ENCODE measurements at places on chromosomes 5 and 9. TPM values are rescaled to one million over a fixed set of nuclear protein-coding genes. Genes with fewer than 3 reads are reported as not detected.

DNA sequence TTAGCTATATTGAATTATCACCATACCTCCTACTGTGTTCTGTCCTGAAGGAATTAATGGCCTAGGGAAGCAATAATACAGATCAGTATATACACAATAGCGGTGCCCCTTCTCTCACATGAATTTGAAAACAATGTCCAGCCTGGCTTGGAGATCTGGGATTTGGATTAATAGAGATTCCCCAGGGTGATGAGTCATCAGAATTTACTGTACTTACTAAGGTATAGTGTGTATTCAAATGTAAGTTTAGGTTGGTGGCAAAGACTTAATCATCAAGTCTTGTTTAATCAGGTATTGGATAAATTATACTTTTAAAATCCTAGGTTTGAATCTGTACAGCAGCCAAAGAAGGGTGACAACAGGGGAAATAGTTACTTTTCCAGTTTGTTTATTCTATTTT lies 121.5 kb downstream of the FEM1C start:
- no peak for DNase-seq

The PFN3 gene
- not detected for total RNA-seq

The PIP5KL1 gene
- total RNA-seq = not detected

The ZNF658 gene
- total RNA-seq = not detected

DNA sequence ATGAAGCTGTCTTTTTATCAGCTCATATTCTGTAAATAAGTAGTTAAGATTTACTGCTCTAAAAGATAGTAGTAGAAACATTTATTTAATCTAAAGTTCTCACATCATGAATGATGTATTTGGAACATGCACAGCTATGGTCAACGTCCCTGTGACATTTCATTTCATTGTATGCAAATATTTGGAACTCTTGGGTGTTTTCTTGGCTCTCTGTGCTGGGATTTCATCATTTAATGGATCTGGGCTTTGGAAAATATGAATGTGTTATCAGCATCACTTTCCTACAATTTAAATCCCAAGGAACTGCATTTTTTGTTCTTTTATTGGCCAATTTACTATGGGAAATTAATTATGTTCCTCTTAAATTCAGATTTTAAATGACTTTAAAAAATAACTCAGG lies 462.9 kb downstream of the SEMA5A start:
- DNase-seq = no peak

- no peak for DNase-seq
Measured at GRCh38 chr9:137265496-137266161, 10.5 kb downstream of the NELFB start.

The PCDHA9 gene
- total RNA-seq = not detected

- DNase-seq = no peak
Measured at GRCh38 chr9:132054024-132054423, 25.6 kb downstream of the MED27 start.

Measured in ascending aorta (tissue), 2 donors.